ENCODE measurements at places on chromosomes 5 and 9. TPM values are rescaled to one million over a fixed set of nuclear protein-coding genes. Genes with fewer than 3 reads are reported as not detected.

TAS2R1 gene
- total RNA-seq = not detected

TCERG1 gene
- total RNA-seq = 94.1 TPM

- no peaks in the 10 kb centered on the region for H3K36me3 ChIP-seq
- no peak for DNase-seq
- H3K27me3 ChIP-seq = no peaks in the 10 kb centered on the region
- peaks cover 45% of the 10 kb centered on the region for H3K4me1 ChIP-seq
- H3K4me3 ChIP-seq = peak overlapping the region; percentile 32
Measured at GRCh38 chr5:111742177-111742994, 14.6 kb downstream of the NREP start.

- no peaks in the 10 kb centered on the region for H3K27me3 ChIP-seq
- no peak overlapping the region for H3K27ac ChIP-seq
- no peak for DNase-seq
- H3K4me1 ChIP-seq = peaks cover under 1% of the 10 kb centered on the region
Measured at GRCh38 chr9:122336866-122337555, 33.8 kb upstream of the PTGS1 start.

DNA sequence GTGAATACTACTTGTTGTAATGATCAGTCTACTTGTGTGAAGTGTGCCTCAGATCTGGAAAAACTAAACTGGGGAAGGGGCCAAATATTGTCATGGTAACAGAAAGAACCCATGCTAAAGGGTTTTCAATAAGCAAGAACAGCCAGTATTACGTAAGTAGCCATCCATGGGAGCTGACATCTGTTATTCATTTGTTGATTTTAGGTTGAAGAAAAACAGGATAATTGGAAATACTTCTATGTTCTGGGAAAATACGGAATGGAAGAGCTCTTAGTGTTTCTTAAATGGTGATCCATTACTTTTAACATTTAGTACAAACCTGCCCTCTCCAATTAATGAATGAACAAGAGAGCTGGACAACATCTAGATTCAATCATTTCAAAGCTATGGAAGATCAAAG lies 485.8 kb downstream of the NTRK2 start:
- no peak overlapping the region for H3K27ac ChIP-seq
- no peaks in the 10 kb centered on the region for H3K36me3 ChIP-seq
- no peaks in the 10 kb centered on the region for H3K4me1 ChIP-seq
- no peak for DNase-seq
- no peak overlapping the region for H3K4me3 ChIP-seq

DNA sequence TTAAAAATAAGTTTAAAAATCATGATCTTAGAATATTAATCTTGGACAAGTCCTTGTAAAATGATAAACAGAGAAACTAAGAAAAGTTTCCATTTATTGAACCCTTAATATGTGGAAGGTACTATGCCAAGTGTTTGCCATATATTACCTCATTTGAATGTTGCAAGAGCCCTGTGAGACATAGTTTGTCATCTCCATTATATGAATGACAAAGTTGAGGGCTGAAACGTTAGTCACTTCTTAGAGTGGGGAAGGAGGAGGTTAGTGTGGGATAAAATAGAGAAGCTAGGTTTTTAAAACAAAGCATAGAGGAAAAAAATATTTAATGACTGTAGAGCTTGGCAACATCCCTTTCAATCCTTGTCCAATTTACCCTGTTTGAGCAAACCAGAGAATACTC lies 2.0 kb downstream of the TNC start:
- H3K27me3 ChIP-seq = peaks cover 75% of the 10 kb centered on the region
- H3K4me1 ChIP-seq = peaks cover 8% of the 10 kb centered on the region
- no peak overlapping the region for H3K4me3 ChIP-seq
- H3K36me3 ChIP-seq = no peaks in the 10 kb centered on the region
- no peak for DNase-seq

DNA sequence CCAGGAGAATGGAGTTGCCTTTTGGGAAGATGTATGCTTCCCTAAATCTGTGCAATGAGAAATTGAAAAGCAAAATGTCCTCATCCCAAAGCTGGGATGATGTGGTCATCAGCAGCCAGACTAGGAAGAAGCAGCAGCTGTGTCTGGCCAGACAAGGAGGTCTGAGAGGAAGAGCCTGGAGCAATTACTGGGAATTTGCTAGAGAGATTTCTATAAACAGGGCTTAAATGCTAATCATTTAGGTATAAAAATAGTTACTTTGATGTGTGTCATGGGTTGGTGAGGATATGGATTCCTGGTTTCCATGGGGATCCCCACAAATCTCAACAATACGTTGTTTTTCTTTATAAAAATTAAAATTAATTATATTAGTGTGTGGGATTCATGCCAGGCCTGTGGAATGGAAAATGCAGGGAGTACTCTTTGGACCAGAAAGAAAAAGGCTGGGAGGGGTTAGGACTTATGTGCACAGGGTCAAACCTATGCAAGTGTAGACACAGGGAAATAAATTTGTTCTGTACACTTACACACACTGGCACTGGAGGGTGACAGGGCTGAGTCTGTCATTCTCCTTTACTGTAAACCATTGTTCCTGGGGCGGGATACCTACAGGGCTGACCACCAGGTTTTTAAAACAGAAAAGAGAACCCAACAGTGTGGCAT lies 58.7 kb upstream of the TRPC7 start:
- no peak for DNase-seq
- no peaks in the 10 kb centered on the region for H3K4me1 ChIP-seq
- H3K4me3 ChIP-seq = no peak overlapping the region

GRCh38 chr9:123695386-123695785 lies 234.5 kb downstream of the DENND1A start:
- DNase-seq = no peak
- no peaks in the 10 kb centered on the region for H3K27me3 ChIP-seq
- H3K4me1 ChIP-seq = no peaks in the 10 kb centered on the region
- no peak overlapping the region for H3K27ac ChIP-seq
